A673 (cell line): ENCODE measurements at places on chromosomes 12 and 14. TPM values are rescaled to one million over a fixed set of nuclear protein-coding genes. Genes with fewer than 3 reads are reported as not detected.
A peak's percentile ranks its signal among the peaks of the same experiment; 100 is the strongest.

Gene PRKAB1
- 33.7 and 34.1 TPM in 2 replicates for total RNA-seq

GRCh38 chr12:122880155-122880667 lies 15.7 kb downstream of the VPS37B start:
- no peak for DNase-seq

GRCh38 chr12:118404876-118405521 lies 28.6 kb downstream of the SUDS3 start:
- peak; percentile 67 for DNase-seq

Gene TBC1D30
- total RNA-seq: 2.0 and 2.1 TPM in 2 replicates

- DNase-seq: no peak
These were observed 978.4 kb downstream of the BCL11B start for GRCh38 chr14:98293576-98293975.
